Suppressor macrophage treated with lipopolysaccharide for 4 hours (primary cell): ENCODE measurements at places on chromosomes 1 and 21.
A peak's percentile ranks its signal among the peaks of the same experiment; 100 is the strongest.

DNA sequence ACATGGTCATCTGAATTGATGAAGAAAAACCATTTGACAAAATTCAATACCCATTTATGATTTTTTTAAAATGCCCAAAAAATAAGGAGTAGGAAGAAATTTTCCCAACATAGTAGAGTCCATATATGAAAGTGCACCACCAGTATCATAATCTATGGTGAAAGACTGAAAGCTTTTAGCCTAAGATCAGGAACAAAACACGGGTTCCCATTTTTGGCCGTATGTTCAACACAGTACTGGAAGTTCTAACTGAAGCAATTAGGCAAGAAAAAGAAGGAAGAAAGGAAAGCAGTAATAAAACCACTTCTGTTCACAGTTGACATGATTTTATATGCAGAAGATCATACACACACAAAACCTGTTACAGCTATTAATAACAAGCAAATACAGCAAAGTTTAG is 227.8 kb upstream of the RAB4A start:
- peak; percentile 78 for DNase-seq

DNA sequence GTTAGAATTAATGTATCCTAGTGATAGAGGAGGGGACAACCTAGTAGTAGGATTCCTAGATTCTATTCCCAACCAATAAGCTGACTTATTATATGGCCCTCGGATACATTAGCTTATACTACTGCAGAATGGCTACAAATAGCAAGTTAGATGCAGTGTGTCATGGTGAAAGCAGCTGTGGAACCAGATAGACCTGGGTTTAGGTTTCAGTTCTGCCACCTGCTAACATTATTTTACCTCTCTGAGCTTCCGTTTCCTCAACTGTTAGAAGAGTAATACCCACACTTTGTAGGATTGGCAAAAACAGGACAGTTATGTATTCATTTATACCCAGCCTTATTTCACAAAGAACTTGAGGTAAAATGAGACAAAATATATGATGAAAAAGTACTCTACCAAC is 21.6 kb upstream of the MAGOH start:
- DNase-seq, result no peak

GRCh38 chr1:58815686-58816071 is 31.8 kb upstream of the JUN start:
- peak; percentile 26 for DNase-seq

DNA sequence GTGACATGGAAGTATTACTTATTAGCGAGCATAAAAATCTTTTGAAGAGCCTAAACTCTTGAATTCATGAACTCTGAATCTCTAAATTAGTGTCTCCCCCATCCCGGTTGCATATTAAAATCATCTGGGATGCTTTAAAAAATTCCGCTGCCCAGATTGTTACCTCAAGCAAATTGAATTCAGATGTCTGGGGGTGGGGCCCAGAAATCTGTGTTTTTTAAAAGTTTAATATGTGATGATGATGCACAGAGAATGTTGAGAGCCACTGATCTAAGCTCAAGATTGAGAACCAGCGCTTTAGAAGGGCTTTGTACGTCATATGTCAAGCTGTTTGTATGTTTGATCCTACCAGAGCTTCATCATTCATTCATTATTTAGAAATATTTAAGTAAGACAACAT is 446.8 kb downstream of the NUF2 start:
- no peak for DNase-seq

- DNase-seq, result peak; percentile 55
These were observed at the start of gene ECE1 for GRCh38 chr1:21289700-21290545. Gene ECE1, minus strand, starts transcription at chr1:21290463. Its CDS starts 49 bp downstream, at chr1:21290414.

DNA sequence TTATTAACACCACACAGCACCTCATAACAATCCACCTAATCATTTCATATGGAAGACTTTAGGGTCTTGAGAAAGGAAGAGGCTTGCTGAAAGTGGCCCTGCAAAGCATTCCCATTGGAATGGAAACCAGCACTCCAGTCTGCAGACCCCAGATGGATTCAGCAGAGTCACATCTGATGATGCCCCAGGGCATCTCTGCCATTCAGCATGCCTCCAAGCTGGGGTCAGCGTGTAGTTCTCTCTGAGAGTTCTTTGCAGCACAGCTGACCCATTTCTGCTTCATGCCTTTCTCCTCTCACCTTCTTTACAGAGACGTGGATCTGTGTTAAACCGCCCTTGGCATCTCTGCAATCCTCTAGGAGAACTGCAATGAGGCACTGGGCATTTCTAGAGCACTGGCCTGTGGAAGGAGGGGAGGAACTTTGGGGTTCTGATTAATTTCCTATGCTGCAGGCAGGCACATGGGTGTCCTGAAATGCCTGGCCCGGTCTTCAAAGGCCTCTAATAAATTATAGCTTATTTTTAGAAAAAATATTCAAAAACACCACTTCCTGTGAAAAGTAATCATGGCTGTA is 2.6 kb upstream of the LUZP1 start:
- no peak for DNase-seq

DNA sequence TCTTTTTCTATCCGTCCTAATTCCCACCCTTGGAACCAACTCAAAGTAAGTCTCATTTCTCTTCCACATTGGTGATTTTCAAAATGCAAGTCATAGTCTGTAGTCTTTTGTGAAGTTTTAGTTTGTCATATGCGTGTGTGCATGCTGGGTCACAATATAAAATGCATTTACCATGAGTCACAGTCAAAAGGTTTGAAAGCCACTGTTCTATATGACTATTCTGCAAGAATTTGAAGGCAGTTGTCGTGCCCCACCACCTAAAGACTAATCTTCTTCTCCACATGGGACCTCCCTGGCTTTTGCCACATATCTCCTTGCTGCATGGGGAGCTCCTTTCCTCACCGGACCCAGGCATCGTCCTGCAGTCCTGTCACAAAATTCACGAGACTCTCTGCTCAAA is 1.6 kb downstream of the STPG1 start:
- DNase-seq, result peak; percentile 33

- DNase-seq, result no peak
These were observed 916.2 kb upstream of the B3GALT2 start for GRCh38 chr1:194102607-194103006.

GRCh38 chr21:35042836-35043235 is 6.3 kb downstream of the RUNX1 start:
- no peak for DNase-seq

DNA sequence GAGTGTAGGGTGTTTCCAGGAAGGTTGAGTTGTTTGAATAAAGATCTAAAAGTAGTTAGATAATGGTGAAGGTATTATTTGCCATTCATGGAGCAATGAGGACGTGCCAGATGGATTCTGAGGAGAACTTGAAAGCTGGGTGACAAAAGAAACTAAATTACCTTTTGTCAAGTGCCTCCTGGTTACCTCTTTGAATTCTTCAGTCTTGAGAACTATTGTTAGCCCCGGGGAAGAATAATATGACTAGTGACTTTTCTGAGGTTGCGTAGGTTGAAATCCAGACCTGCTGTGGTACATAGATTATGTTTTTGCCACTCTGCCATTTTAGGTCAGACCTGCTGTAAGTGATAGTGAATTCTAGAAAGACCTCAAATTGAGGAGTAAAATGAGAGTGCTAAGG is 11.5 kb downstream of the LAMC1 start:
- no peak for DNase-seq

- peak; percentile 19 for DNase-seq
These were observed 29.5 kb upstream of the ABCG1 start for GRCh38 chr21:42189431-42189830.

DNA sequence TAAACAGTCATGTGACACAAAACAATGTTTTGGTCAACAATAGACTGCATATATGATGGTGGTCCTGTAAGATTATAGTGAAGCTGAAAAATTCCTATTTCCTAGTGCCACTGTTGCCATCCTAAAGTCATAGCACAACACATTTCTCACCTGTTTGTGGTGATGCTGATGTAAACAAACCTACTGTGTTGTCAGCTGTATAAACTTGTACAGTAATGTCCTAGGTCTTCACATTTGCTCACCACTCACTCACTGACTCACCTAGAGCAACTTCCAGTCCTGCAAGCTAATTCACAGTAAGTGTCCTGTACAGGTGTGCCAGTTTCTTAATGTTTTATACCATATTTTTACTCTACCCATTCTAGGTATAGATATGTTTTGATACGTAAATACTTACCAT is 326.1 kb upstream of the USP24 start:
- DNase-seq, result no peak

GRCh38 chr1:213996320-213997037 is 8.7 kb downstream of the PROX1 start:
- DNase-seq, result no peak

DNA sequence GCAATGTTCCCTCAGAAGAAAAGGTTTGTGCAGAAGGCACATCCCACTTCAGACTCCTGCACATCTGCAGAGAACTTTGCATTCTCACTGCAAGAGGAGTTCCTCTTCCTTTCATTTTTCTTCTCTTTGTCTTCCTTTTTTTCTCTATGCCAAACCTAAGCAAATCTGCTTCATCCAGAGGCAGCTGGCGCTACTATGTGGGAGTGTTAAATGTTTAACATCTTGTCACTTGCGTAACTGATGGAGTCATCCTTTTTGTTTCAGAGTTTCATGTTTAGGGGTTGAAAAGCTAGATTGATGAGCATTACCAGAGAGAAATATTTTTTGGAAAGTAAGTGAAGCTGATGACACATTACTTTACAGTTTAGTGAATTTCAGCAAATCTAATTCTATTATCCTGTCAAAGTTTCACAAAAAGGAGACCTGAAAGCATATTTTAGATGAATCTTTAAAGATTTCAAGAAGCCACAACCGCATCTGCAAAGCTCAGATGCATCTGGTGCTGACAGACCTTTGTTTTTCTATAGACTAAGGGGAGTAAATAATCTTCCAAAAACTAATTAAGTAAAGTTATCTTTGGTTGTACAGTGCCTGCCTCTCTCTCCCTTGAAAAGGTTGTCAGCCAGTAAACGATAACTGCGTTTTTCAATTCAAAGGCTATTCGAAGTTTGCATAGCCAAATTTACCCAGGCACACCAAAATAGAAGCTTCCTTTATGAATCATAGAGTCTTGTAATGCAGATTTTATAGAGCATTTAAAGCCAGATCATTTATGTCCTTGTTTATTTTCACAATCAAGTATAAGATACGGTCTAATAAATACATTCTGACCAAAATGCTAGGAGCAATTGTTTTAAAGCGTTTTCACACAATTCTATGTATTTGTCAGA is 1.2 kb upstream of the LRRC53 start:
- no peak for DNase-seq

GRCh38 chr21:37655611-37656300 is 260.5 kb downstream of the KCNJ6 start:
- DNase-seq, result peak; percentile 85

- DNase-seq, result peak; percentile 30
These were observed 56.7 kb downstream of the S1PR1 start for GRCh38 chr1:101293461-101294051.

GRCh38 chr1:17895986-17896385 is 140.9 kb downstream of the ACTL8 start:
- no peak for DNase-seq

- no peak for DNase-seq
These were observed 255.4 kb upstream of the TMEM51 start for GRCh38 chr1:14897997-14898645.

GRCh38 chr21:40436261-40436660 is 410.7 kb downstream of the DSCAM start:
- no peak for DNase-seq

- DNase-seq, result no peak
These were observed 60.2 kb downstream of the KAZN start for GRCh38 chr1:14658642-14659041.

DNA sequence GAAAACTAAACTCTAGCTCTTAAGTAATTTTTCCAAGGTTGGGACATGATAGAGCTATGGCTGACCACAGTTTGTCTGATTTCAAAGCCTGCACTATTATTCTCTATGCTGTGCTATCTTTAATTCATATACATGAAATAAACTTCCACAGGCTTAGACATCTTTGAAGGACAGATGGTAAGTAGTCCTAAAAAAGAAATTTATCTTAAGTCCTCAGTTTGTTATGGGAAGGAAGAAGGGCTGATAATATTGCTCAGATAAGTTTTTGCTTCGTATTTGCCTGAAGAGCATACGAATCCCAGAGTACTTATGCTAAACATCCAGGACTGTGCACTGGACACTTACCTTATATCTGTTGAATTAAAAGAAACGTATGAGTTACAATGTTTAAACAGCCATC is 39.6 kb downstream of the VCAM1 start:
- no peak for DNase-seq
